Panc1 (cell line): ENCODE measurements at places on chromosomes 3 and 15.

DNA sequence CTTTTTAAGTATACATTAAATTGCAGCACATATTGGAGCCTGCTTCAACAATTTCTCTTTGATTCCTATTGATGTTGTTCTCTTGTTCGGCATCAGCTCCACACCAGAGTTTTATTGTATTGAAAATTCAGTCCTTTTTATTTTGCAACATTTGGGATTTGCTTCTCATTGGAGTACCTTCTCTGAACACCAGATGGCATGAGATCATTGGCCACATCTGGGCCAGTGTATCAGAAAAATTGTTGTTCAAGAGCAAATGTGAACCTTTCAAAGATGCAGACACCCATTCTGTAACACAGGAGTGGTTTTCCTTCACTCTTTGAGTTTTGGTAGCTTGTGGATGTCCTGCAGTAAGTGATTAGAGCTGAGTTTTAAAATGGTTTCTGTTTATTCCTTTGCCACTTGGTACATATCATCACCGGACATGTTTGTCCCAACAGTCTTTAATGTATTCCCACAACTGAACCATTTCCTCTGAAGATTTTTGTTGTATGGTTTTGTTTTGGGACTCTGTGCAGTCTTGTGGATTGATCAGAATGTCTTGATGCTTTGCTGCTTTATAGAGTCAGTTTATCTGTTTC lies 96.1 kb downstream of the MCTP2 start:
- DNase-seq, result peak; percentile 32

DNA sequence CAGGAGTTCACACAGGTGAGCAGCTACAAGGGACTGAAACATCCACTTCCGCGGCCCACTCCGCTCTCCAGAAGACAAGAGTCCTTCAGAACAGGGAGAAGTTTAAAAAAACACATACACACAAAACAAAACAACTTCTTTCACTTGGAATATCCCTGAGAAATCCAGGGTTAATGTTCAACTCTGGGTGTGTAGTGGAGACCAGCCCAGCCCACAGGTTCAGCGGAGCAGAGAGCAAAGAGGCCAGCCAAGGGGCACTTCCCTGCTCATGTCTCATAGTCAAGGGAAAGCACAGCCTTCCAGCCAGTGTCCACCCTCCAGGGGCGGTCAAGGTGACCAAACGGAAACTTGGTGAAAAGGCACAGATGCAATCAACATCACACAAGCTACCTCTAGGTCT lies 41.6 kb downstream of the WNT5A start:
- DNase-seq, result no peak

GRCh38 chr3:52983336-52983807 lies 62.5 kb downstream of the SFMBT1 start:
- DNase-seq, result no peak

- DNase-seq, result no peak
Measured at GRCh38 chr15:99168601-99169580, 64.0 kb downstream of the SYNM start.

GRCh38 chr3:179716811-179717210 lies 64.0 kb downstream of the USP13 start:
- no peak for DNase-seq

DNA sequence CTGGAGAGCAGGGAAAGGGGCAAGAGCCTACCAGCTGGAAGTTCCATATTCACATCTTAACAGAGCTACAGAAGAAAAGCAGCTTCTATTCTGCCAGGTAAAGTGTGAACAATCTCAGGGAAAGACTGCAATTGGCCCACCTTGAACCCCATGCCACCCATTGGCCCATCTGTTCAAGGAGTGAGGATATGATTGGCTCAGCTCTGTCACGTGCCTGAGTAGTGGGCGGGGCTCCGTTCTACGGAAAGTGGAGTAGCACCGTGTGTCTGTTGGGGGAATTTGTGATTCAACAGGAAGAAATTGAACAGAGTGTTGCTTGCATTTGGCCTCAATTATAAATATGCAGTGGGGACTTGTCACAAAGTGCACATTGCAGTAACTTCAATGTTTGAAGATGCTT lies 81.8 kb downstream of the MINAR1 start:
- DNase-seq, result no peak

DNA sequence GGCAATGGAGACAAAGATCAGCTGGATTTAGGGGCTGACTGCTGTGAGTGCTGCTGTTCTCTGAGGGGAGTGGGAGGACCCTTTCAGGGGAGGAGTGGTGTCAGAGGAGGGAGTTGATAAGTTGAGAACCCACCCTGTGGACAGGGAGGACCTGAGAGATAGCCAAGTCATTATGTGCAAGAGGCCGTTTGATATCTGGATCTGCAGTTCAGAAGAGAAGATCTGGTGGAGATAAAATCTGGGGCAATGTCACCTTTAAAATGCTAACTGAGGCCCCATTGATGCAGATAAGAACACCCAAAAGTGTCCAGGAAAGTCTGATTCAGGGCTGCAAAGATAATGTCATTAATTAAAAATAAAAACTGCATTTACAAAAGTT lies 256.1 kb upstream of the HES1 start:
- no peak for DNase-seq
